Neural crest cell (in vitro differentiated cells): ENCODE measurements at places on chromosomes 12 and 14. TPM values are rescaled to one million over a fixed set of nuclear protein-coding genes. Genes with fewer than 3 reads are reported as not detected.

- H3K36me3 ChIP-seq, result no peaks in the 10 kb centered on the region
- H3K27me3 ChIP-seq, result peaks cover 2% of the 10 kb centered on the region
- no peak overlapping the region for H3K27ac ChIP-seq
- H3K4me3 ChIP-seq, result no peak overlapping the region
- peaks cover 5% of the 10 kb centered on the region for H3K4me1 ChIP-seq
Measured at GRCh38 chr12:67522222-67522621, 126.3 kb upstream of the DYRK2 start.

- H3K27ac ChIP-seq, result peak overlapping the region; percentile 31
- H3K4me1 ChIP-seq, result peaks cover 62% of the 10 kb centered on the region
- peaks cover 6% of the 10 kb centered on the region for H3K36me3 ChIP-seq
Measured at GRCh38 chr12:24244231-24244630, 294.8 kb upstream of the SOX5 start.

DNA sequence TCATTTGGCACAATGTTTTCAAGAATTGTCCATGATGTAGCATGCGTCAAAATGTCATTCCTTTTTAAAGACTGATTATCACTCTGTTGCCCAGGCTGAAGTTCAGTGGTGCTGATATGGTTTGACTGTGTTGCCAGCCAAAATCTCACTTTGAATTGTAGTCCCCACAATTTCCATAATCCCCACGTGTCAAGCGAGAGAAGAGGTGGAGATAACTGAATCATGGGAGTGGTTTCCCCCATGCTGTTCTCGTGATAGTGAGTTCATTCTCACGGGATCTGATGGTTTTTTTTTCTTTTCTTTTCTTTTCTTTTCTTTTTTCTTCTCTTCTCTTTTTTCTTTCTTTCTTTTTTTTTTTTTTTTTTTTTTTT is 21.8 kb upstream of the LRRK2 start:
- no peak for DNase-seq
- no peaks in the 10 kb centered on the region for H3K36me3 ChIP-seq
- H3K4me3 ChIP-seq, result no peak overlapping the region
- no peaks in the 10 kb centered on the region for H3K4me1 ChIP-seq

- no peaks in the 10 kb centered on the region for H3K27me3 ChIP-seq
- H3K27ac ChIP-seq, result peak overlapping the region; percentile 57
- H3K4me3 ChIP-seq, result peak overlapping the region; percentile 98
- no peaks in the 10 kb centered on the region for H3K36me3 ChIP-seq
- DNase-seq, result no peak
- peaks cover 39% of the 10 kb centered on the region for H3K4me1 ChIP-seq
Measured at GRCh38 chr12:88035907-88036289, 6.7 kb upstream of the C12orf50 start.

DNA sequence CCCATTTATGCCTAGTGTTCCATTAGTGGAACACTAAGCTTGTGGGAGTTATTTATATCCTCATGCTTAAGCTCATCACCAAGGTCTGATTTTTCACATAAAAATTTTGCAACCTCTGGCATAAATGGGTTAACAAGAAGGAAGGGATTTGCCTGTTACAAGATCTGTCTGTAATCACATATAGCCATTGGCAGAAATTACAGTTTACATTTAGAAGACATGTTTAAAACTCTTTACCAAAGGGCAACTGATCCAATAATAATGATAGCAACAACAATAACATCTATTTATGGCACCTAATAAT is 422.9 kb downstream of the ZFP36L1 start:
- no peaks in the 10 kb centered on the region for H3K27me3 ChIP-seq
- no peak overlapping the region for H3K4me3 ChIP-seq

GRCh38 chr12:93778306-93778705 is 101.1 kb downstream of the CRADD start:
- H3K4me3 ChIP-seq, result peak overlapping the region; percentile 62
- DNase-seq, result no peak
- peaks cover 53% of the 10 kb centered on the region for H3K4me1 ChIP-seq
- peak overlapping the region; percentile 86 for H3K27ac ChIP-seq
- no peaks in the 10 kb centered on the region for H3K36me3 ChIP-seq

DNA sequence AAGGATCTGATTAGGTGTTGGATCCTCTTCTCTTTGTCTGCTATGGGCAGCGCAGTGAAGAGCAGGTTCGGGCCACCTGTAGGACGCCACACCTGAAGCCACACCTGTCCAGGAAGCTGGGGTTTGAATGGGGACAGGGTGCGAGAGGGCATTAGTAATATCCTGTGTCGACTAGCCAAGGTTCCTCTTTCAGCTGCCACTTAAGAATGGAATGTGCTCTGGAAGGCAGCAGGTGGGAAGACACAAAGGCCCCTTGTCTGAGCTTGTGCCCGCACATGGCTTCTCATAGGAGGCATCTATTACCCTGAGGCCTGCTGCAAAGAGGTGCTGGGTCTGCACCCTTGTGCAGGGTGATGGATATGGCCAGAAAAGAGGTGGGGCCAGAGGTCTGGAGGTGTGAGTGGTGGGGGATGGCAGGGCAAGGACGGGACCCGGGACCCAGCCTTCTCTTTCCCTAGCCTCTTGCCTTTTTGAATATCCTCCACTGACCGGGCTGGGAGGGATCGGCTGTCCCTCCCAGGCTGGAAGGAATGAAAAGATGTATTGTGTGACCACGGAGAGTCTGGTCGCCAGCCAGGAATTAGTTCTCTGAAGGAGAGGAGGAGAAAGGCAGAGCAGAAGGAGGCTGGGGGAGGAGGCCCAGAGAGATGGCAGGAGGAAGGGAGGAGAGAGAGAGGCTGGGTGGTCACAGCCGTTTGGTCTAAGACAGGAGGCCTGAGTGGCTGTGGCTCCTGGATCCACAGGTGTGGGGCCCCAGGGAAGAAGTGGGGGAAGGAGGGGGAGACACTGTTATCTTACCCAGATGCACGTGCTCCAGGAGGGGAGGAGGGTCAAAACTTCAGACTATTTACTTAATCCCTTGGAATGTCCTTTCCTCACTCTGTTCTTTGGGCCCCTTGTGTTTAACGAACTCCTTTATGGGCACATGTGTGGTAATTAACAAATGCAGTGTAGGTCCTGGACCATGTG is 101.5 kb downstream of the SMOC1 start:
- peaks cover 5% of the 10 kb centered on the region for H3K27me3 ChIP-seq
- peaks cover 77% of the 10 kb centered on the region for H3K4me1 ChIP-seq
- peak overlapping the region; percentile 87 for H3K27ac ChIP-seq

RAPGEF3 gene
- total RNA-seq, result 0.89 and 1.4 TPM in 2 replicates

CLEC2A gene
- not detected in 2 replicates for total RNA-seq

CFAP54 gene
- total RNA-seq, result 1.5 and 3.1 TPM in 2 replicates
